ENCODE measurements at places on chromosomes 11 and 22.

GRCh38 chr11:71078482-71078881 lies 173.9 kb downstream of the SHANK2 start:
- DNase-seq, result no peak

DNA sequence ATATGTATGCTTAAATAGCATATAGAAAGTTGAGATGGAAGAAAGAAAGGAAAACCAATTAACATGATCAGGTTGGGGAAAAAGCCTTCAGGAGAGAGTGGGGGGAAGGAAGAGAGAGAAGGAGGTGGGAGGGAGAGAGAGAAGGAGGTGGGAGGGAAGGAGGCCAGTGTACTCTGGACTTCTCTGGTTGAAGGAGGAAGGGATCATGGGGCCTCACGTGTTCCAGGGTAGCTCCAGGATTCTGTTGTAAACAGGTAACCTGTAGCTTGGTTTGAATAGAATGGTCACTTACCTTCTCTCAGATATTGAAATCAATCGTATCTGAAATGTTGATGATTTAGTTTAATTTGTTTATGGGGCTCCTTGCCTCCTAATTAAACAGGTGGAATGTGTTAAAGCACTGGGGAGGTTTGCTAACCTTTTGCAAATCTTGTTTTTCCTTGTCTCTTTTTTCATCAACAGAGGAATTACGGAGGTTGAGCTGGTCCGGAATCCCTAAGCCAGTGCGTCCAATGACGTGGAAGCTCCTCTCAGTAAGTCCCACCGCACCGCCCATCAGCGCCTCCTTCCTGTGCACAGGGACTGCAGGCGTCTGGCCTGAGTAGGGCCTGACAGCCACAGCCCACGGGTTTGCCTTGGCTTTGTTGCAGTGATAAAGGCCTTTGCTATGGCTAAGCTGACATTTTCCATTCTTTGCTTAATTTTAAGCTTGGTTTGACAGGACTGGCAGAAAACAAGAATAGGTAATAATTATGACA lies 115.9 kb downstream of the TBC1D22A start:
- no peak for DNase-seq

DNA sequence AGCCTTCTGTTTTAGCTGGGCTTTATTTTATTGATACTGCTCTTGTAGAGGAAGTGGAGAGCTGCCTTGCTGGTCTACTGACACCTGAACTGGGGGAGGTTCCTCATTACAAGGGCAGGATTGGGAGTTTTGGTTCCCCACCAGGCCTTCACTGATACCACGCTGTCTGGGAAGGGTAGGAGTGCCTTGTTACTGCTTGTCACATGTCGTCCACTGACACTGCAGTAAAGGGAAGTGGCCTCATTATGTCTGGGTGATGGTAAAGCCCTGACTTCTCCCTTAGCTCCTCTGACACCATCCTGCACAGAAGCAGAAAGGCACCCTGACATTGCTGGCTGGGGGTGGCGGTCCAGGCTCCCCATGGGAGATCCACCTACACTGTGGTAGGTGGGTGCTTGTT lies 38.7 kb upstream of the ELF5 start:
- DNase-seq, result peak; percentile 60

DNA sequence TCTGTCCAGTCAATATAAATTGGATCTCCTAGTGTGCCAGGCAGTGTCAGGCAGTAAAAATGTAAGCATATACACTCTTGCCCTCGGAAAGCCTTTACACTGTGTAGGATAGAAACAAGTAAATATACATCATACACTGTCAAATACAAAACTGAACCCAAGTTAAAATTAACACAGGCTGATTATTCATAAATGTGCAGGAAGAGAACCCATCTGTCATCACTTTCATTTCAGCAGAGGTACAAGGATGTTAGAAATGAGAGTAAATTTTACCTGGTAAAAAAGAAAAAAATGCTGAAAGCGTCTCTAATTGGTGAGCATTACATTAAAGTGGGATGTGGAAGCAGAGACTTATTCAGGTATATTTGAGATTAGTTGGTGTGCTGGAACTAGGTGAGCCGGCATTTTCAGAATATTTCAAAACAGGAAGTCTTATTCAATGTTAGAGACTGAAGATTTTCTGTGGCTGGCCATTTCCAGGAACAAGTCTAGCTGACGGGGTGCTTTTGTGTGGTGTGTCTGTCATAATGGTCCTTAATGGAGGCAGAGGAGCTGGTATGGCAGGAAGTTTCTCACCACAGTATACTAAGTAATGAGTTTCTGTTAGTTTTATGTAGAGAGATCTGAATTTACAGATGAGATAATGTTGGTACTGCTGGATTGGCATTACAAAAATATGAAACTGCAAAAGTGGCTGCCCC lies 192.6 kb downstream of the CASP12 start:
- peak; percentile 18 for DNase-seq

- DNase-seq, result no peak
Measured at GRCh38 chr11:129191649-129192048, 476 bp downstream of the ARHGAP32 start.

- DNase-seq, result peak; percentile 33
Measured at GRCh38 chr11:41201156-41201555, 258.3 kb downstream of the LRRC4C start.

GRCh38 chr11:100940111-100940510 lies 189.5 kb downstream of the PGR start:
- DNase-seq, result no peak

DNA sequence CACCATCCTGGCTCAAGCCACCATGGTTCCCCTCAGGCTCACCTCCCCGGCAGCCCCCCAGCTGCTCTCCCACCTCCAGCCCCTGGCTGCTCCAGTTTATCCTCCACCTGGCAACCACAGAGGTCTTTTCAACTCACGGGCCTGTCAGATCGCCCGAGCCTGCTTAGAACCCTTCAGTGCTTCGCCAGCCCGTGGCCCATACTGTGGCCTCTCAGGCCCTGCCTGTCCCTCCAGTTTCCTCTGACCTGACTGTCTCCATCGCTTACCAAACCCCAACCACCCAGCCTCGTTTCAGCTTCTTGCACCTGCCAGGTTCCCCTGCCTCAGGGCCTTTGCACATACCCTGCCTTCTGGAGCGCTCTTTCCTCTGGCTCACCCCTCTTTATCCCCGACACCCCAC lies 6.9 kb downstream of the KCNC1 start:
- no peak for DNase-seq

DNA sequence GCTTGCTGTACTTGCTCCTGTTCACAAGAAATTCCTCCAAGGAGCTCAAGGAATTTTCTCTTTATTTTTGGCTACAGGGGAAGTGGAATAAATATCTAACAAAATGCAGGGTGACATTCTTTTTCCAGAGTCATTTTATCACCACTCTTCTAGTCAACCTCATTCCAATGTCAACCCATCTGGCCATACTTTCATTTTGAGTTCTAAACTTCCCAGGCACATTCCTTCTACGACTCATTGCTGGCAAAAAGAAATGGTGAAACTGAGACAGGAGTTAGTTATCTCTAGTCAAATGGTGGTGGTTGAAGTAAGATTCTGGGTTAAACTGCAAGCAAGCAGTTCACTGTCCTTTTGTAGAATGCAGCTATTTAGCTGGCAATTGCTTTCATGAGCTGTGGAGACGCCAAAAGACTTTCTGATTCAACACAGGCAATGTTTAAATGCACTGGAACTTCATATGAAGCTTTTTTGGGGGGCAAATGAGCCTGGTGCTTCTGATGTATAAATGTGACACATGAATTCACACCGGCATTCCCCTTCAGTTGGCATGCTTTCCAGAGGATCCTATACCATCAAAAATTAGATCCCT lies 304.6 kb downstream of the CADM1 start:
- DNase-seq, result no peak

- peak; percentile 38 for DNase-seq
Measured at GRCh38 chr22:25475257-25476022, 89.0 kb upstream of the GRK3 start.

DNA sequence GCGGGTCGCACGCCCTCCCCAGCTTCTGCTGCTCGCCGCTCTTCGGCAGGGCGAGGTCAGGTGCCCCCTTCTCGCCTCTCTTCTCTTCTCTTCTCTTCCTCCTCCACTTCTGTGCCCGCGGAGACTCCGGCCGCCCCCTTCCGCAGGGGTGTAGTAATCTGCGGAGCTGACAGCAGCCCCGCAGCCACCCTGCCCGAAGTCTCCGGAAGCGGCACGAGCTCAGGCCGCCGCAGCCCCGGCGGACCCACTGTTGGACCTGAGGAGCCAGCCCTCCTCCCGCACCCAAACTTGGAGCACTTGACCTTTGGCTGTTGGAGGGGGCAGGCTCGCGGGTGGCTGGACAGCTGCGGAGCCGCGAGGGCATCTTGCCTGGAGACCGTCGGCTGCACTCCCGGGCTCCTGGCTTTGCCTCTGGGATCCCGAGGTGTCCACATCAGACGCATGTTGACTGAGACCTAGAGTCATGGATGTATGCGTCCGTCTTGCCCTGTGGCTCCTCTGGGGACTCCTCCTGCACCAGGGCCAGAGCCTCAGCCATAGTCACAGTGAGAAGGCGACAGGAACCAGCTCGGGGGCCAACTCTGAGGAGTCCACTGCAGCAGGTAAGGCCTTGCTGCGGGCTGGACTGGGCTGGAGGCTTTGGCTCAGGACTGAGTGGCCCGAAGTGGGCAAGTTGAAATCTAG lies 486 bp downstream of the STIM1 start:
- DNase-seq, result no peak

DNA sequence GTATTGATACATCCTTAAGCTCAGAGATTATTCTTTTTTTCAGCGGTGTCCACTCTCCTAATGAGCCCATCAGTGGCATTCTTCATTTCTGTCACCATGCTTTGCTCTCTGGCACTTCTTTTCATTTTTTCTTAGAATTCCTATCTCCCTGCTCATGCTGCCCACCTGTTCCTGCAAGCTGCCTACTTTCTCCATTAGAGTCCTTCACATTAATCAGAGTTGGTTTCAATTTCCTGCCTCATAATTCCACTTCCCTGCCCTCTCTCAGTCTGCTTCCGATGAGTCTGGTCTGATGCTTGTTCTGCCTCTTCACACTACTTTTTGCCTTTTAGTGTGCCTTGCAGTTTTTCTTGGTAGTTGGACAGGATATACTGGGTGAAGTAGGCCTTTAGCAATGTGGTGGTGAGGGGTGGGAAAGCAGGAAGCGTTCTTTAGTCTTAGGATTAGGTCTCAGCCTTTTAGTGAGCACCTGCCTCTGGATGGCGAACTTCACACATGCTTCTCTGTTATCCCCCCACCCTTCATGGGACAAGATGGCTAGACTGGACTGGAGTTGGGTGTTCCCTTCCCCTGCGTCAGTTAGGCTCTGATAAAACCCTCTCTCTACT lies 53.6 kb downstream of the CECR2 start:
- no peak for DNase-seq

- DNase-seq, result no peak
Measured at GRCh38 chr22:26053737-26054316, 115.4 kb upstream of the SEZ6L start.

DNA sequence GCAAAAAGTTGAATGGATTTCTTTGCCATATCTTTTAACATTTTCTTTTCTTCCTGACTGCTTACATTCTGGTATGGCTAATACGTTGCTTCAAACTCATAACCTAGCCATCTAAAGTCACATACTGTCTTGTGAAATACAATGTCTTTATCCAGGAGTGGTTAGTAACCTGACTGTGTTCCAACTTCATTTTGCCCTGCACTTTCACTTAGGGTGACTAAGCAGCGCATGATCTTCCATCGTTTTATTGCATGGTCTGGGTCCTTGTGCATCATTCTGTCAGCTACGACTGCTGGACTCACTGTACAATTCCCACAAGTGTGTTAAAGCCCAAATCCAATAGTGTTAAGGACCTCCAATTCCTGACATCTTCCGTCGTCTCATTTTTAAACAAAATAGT lies 403.2 kb downstream of the NTM start:
- DNase-seq, result no peak

GRCh38 chr11:32229576-32230240 lies 138.8 kb downstream of the RCN1 start:
- no peak for DNase-seq

- DNase-seq, result no peak
Measured at GRCh38 chr11:113410414-113411135, 23.0 kb downstream of the ANKK1 start.

DNA sequence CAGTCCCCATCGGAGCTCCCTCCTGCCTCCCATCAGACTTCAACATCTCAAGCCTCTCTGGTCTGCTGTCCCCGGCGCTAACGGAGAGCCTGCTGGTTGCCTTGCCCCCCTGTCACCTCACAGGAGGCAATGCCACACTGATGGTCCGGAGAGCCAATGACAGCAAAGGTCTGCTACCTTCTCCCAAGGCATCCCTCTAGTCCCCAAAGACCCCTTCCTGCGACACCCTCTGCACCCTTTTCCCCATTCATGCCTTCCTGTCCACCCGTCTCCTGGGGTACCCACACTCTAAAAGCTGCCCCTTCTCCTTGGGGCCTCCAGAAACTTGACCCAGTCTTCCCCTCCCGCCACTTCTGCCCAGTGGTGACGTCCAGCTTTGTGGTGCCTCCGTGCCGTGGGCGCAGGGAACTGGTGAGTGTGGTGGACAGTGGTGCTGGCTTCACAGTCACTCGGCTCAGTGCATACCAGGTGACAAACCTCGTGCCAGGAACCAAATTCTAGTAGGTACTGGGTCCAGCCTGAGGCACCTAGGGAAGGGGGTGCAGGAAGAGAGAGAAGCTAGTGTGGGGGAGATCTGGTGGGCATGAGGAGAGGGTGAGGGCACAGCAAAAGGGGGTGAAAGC lies 860 bp downstream of the UPK2 start:
- DNase-seq, result no peak

- peak; percentile 87 for DNase-seq
Measured at GRCh38 chr11:119340335-119341221, at the start of gene C1QTNF5. TSS of gene C1QTNF5 (minus strand) at chr11:119340883. CDS start at chr11:119340397, 486 bp downstream.

DNA sequence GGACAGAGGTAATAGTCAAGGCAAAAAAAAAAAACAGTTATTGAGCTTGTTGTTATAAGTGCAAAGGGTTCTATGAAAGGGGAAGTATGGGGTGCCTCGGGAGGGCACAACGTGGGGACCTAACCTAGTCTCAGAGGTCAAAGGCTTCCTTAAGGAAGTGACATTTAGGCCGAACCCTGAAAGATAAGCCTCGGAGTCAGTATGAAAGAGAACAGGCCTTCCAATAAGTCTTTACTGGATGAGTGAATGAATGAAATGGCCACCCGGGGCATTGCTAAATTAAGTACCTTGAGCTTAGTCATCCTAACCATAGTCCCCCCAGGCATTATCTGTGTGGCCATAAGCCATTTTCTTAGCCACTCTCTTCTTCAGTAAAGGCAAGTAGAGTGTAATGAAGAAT lies 19.7 kb downstream of the FLI1 start:
- DNase-seq, result no peak

DNA sequence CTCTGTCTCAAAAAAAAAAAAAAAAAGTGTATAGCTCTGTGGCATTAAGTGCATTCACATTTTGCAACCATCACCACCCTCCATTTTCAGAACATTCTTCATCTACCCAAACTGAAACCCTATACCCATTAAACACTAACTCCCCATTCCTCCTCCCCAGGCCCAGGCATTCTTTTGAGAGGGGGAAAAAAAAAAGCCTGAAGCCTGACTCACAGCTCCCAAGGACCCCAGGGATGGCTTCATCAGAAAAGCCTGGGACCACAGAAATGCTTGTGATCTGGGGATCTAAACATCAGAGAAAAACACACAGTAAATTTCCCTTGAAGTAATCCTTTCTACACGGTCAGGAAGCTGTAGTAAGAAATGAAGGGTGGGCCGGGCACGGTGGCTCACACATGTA lies 10.7 kb upstream of the GTSE1 start:
- no peak for DNase-seq

Measured in globus pallidus (tissue), 1 donor.